Activated naive CD4-positive, alpha-beta T cell treated with anti-CD3 and anti-CD28 coated beads, Interleukin-2, amount 50 U/mL, for 72 hours (primary cell): ENCODE measurements at places on chromosomes 16 and 17.

DNA sequence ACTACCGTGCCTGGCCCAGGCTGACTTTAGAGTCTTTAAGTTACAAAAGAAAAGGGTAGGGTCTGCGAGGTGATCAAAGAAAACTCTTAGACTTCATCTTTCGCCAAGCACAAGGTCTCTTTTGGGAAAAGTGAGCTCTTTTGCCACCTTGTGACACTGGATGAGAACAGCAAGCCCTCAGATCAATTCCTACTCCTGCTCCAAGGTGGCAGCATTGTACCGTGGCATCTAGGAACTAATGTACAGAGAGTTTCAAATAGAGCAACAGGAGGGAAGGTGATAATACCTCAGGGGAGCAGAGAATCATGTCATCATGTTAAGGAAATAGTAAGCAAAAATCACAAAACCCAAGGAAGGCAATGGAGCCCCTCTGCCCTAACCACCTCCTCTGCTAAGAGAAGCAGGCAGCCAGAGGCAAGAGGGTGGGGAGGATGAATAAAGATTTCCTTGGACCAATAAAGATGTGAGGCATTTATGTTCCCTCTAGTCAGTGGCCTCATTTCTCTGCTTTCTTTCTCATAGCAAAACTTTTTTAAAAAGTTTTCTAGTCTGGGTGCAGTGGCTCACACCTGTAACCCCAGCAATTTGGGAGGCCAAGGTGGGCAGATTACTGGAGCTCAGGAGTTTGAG, 2.1 kb upstream of the C17orf78 start:
- DNase-seq: peak; percentile 62

GRCh38 chr17:4557626-4558346, 2.6 kb downstream of the GGT6 start:
- no peak for DNase-seq

DNA sequence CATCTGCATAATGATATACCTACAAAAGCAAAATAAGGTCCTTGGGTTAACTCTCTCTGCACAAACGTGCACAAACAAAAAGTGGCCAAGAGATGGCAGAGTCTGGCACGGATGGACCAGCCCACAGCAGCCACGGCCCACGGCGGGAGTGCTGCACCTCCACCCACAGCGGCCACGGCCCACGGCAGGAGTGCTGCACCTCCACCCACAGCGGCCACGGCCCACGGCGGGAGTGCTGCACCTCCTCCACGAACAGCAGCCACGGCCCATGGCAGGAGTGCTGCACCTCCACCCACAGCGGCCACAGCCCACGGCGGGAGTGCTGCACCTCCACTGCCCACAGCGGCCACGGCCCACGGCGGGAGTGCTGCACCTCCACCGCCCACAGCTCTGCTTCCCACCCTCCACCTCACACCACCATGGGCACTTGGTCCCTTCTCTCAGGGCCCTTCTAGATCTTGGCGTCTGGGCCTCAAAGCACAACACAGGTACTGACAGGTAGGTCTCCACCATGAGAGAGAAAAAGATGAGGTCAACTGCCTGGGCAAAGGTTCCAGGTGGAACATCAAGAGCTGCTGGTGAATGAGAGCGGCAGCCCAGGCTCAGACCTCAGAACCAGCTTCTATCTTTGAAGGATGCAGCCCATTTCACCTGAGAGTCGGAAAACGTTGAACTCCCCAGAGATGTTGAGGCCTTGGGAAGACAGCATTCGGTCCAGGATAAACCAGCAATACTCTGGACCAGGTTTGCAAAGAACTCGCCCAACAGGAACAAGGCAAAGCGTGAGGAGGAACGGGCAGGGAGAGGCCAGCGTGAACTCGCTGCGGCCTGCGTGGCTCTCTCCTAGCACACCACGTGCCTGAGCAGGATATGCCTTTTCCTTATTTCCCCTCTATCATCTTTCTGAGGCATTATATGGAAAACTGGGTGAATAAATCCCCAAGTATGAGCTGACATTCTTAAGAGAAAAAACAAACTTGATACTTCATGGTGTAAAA, 124.5 kb downstream of the ZNF778 start:
- DNase-seq: no peak

GRCh38 chr16:997440-998051, 16.0 kb downstream of the SOX8 start:
- DNase-seq: peak; percentile 80

GRCh38 chr16:54594601-54595391, 308.2 kb upstream of the IRX3 start:
- no peak for DNase-seq

GRCh38 chr16:12995721-12996372, 94.4 kb downstream of the SHISA9 start:
- DNase-seq: no peak

DNA sequence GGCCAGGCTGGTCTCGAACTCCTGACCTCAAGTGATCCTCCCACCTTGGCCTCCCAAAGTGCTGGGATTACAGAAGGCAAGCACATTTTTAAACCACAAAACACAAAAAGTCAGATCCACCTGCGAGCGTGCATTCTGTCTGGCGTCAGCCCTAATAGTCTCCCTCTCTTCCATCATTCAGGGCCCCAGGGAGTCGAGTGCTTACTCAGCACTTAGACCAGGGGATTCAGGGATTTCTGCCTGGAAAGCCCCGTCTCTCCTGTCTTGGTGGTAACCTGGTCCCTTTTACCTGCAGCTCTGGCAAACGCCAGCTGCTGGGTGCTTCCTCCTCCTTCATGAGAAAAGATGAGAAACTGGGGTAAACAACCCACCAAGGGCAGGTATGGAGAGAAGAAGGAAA, 443.1 kb downstream of the SOX9 start:
- DNase-seq: no peak

DNA sequence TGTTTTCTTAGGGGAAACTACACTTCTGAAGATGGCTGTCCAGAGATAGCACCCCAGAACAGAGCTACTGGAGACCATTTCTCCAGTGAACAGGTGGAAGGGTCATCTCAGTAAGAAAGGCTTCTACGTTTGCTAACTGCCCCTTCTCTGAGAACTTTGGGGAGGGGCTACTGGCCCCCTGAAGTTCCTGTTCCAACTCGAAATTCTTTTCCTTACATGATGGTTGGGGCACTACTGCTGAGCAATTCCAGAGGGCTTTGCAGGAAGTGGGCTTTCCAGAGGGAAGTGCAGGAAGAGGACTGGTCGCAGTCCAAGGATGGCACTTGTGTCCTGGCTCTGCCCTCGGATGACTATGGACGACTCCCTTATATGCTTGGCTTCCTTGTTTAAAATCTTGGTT, 31.2 kb downstream of the TOM1L2 start:
- DNase-seq: no peak
